ENCODE measurements at places on chromosomes 12 and 14. TPM values are rescaled to one million over a fixed set of nuclear protein-coding genes. Genes with fewer than 3 reads are reported as not detected.

- H3K4me1 ChIP-seq: peaks cover 5% of the 10 kb centered on the region
- no peak overlapping the region for H3K4me3 ChIP-seq
- H3K27me3 ChIP-seq: no peaks in the 10 kb centered on the region
- no peak for DNase-seq
- H3K27ac ChIP-seq: no peak overlapping the region
Observed at GRCh38 chr12:92295523-92295922, 149.9 kb upstream of the BTG1 start.

Gene ALG10B
- 7.5 TPM for total RNA-seq

- H3K36me3 ChIP-seq: no peaks in the 10 kb centered on the region
- peaks cover 26% of the 10 kb centered on the region for H3K4me1 ChIP-seq
- H3K27ac ChIP-seq: no peak overlapping the region
- no peak for DNase-seq
Observed at GRCh38 chr14:104383996-104384775, 195.4 kb upstream of the C14orf180 start.

GRCh38 chr12:49901026-49901425 lies 2.7 kb downstream of the FAIM2 start:
- H3K27me3 ChIP-seq: no peaks in the 10 kb centered on the region
- H3K27ac ChIP-seq: no peak overlapping the region
- H3K4me3 ChIP-seq: no peak overlapping the region
- H3K4me1 ChIP-seq: peaks cover 14% of the 10 kb centered on the region
- no peak for DNase-seq

Gene TPH2
- not detected for total RNA-seq

Gene SLC6A15
- total RNA-seq: not detected

GRCh38 chr12:68482660-68483059 lies 128.0 kb upstream of the RAP1B start:
- peak overlapping the region; percentile 76 for H3K27ac ChIP-seq
- H3K4me3 ChIP-seq: no peak overlapping the region
- H3K4me1 ChIP-seq: peaks cover 13% of the 10 kb centered on the region
- no peaks in the 10 kb centered on the region for H3K27me3 ChIP-seq
- H3K36me3 ChIP-seq: no peaks in the 10 kb centered on the region

DNA sequence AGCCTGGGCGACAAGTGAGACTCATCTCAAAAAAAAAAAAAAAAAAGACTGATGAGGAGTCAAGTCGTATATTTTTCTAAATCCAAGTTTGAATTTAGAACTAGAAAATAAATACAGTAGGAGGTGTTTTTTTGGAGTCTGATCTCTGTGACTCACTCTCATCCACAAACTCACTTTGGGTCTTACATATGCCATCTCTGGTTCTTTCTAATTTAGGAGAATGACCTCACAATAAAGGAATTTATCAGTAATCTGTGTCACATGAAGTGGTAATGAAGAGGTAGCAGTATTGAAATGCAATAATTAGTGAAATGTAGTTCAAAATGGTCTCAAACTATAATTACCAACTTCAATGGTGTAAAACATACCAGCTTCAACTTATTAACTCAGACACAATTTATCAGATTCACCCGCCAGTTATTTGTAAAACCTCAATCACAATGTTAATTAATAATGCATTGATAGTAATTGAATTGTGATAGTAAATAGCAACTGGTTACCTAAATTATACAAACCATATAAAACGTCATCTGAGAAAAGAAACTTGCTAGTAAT lies 4.4 kb upstream of the CFL2 start:
- H3K27ac ChIP-seq: no peak overlapping the region
- H3K27me3 ChIP-seq: no peaks in the 10 kb centered on the region
- peaks cover 6% of the 10 kb centered on the region for H3K4me1 ChIP-seq
- H3K4me3 ChIP-seq: no peak overlapping the region

DNA sequence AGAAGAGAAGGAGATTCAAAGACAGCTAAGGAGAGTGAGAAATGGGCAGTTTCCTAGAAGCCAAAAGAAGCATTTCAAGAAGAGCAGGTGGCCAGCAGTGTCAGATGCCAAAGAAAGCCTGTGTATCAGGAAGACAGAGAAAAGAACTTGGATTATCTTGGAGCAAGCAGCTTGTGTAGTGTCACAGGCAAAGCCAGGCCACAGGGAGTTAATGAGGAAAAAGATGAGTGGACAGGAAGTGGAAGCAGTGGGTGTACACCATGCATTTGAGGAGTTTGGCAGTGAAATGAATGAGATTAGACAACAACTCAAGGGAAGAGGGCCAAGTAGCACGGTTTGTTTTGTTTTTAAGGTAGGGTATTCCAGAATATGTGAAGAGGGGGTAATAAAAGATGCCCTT lies 5.6 kb upstream of the MYH7 start:
- no peak for DNase-seq
- no peaks in the 10 kb centered on the region for H3K27me3 ChIP-seq
- no peaks in the 10 kb centered on the region for H3K4me1 ChIP-seq
- no peak overlapping the region for H3K4me3 ChIP-seq

DNA sequence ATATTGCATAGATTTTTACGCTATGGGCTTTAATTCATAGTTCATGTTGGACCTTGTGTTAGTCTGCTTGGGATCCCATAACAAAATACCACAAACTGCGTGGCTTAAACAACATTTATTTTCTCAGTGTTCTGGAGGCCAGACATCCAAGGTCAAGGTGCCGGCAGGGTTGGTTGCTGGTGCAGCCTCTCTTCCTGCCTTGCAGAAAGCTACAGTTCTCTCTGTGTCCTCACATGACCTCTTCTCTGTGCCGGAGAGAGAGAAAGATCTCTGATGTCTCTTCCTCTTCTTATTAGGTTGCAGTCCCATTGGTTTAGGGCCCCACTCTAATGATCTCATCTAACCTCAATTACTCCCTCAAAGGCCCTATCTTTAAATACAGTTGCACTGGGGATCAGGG lies 170.5 kb downstream of the IPO8 start:
- no peaks in the 10 kb centered on the region for H3K4me1 ChIP-seq
- no peak overlapping the region for H3K27ac ChIP-seq
- no peaks in the 10 kb centered on the region for H3K27me3 ChIP-seq
- no peak for DNase-seq

DNA sequence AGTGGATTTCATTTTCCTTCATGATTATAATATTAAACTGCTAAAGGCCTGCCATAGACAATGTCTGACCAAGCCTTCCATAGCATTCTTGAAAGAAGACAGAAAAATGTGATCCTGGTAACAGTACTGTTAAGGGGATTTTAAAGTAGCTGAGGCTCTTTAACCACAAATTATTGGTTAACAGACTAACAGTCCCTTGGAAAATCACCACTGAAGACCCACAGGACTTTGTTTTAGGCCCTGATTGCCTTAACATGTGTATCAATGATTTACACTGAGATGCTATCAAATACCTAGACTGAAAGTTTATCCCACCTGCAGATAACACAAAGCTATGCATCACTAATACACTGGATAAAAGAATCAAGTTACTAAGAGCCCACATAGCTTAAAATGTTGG lies 6.0 kb downstream of the KRT79 start:
- no peaks in the 10 kb centered on the region for H3K4me1 ChIP-seq
- no peaks in the 10 kb centered on the region for H3K27me3 ChIP-seq
- H3K36me3 ChIP-seq: no peaks in the 10 kb centered on the region
- DNase-seq: no peak
- H3K27ac ChIP-seq: no peak overlapping the region

DNA sequence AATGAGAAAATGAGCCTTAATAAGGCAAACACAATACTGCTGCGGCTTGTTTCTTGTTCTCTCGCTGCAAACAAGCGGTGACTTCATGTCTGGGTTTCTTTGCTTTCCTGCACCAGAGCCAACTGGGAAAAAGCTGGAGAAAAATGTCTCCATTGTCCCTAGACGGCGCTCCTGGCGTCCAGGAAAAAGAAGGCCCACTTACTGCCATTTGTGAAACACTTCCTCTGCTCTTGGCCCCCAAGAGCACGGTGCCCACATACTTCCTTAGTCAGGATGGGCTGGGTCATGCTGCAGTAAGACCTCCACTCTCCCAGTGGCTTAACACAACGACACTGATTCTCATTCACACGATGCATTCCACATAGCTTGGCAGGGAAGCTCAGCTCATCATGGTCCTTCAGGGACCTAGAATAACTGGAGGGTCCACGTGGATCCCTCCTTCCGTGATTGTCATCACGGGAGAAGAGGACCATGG lies 86.0 kb upstream of the BCL11B start:
- no peak overlapping the region for H3K4me3 ChIP-seq
- no peaks in the 10 kb centered on the region for H3K27me3 ChIP-seq
- H3K36me3 ChIP-seq: no peaks in the 10 kb centered on the region

GRCh38 chr12:90199006-90199405 lies 490.4 kb upstream of the ATP2B1 start:
- no peak overlapping the region for H3K27ac ChIP-seq
- no peaks in the 10 kb centered on the region for H3K36me3 ChIP-seq
- H3K4me1 ChIP-seq: no peaks in the 10 kb centered on the region
- H3K27me3 ChIP-seq: no peaks in the 10 kb centered on the region
- peak; percentile 25 for DNase-seq

Gene LGR5
- total RNA-seq: not detected

Gene POTEM
- total RNA-seq: not detected

DNA sequence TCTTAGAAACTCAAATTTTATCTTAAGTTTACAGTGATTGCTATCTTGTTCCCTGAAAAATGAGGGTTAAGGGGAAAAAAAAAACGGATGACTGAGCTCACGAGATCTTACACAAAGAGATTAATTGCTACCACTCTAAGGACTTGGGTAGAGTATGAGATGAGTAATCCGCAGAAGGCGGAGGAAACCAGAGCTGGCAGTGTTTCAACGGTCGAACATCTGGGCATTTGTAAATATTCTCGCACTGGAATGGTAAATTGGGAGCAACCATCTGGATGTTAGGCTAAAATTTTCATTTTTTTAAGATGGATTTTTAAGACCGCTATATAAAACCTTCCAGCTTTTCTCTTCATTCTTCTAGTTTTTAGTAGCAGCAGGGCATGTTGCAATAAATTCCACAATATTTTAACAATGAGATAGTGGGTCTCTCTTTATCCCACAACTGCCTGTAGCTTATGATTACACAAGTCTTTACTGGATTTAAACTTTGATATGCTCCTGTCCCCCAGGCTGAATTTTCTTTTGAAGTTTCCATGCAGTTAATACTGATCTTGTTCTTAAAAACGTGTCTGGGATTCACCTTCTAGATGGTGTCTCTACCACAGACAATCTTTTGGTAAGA lies 1324.1 kb downstream of the AACS start:
- H3K36me3 ChIP-seq: no peaks in the 10 kb centered on the region
- H3K27ac ChIP-seq: no peak overlapping the region
- H3K4me1 ChIP-seq: no peaks in the 10 kb centered on the region
- no peak overlapping the region for H3K4me3 ChIP-seq
- DNase-seq: no peak

DNA sequence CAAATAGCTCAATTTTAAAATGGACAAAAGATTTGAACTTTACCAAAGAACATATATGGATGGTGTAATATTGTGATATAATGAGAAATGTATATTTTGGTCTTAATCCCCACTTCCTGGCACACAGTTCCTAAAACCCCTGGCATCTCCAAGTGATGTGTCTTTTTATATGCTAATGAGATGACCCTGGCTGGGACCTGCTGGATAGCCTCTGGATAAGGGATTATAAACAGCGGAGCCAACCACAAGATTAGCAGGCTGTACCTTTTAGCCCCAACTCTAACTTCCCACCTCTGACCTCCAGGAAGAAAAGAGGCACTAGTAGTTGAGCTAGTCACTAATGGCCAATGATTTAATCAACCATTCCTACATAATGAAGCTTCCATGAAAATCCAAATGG lies 130.0 kb downstream of the DPF3 start:
- H3K36me3 ChIP-seq: no peaks in the 10 kb centered on the region
- H3K4me1 ChIP-seq: no peaks in the 10 kb centered on the region
- no peak overlapping the region for H3K4me3 ChIP-seq
- no peak for DNase-seq
- H3K27me3 ChIP-seq: no peaks in the 10 kb centered on the region

GRCh38 chr14:99277530-99277929 lies 5.5 kb upstream of the BCL11B start:
- H3K4me3 ChIP-seq: no peak overlapping the region
- DNase-seq: no peak
- H3K27ac ChIP-seq: no peak overlapping the region
- H3K36me3 ChIP-seq: no peaks in the 10 kb centered on the region

DNA sequence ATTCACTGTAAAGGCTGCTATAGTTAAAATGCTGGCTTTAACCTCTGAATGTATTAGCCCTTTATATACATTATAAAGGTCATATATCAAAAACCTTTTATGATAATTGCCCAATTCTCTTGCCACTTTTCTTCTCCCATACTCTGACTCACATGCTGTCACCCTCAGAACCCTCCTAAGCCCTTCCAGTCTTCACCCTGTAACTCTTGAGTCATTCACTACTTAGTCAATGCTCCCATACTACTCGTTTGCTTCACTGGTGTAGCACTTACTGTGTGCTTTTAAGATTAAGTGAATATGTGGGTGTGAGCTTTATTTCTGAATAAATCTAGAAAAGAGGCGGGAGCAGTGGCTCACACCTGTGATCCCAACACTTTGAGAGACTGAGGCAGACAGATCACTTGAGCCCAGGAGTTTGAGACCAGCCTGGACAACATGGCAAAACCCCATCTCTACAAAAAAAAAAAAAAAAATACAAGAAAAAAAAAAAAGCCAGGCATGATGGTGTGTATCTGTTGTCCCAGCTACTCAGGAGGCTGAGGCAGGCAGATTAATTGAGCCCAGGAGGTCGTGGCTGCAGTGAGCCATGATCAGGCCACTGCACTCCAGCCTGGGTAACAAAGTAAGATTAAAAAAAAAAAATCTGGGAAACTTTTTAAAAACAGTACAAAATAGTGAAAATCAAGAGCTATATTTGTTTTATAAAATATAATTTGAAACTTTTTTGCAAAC lies 37.6 kb downstream of the SPATA7 start:
- H3K27me3 ChIP-seq: no peaks in the 10 kb centered on the region
- H3K36me3 ChIP-seq: no peaks in the 10 kb centered on the region
- H3K4me1 ChIP-seq: no peaks in the 10 kb centered on the region
- no peak for DNase-seq
- no peak overlapping the region for H3K27ac ChIP-seq
- no peak overlapping the region for H3K4me3 ChIP-seq
